ENCODE measurements at places on chromosomes 16 and 17.

DNA sequence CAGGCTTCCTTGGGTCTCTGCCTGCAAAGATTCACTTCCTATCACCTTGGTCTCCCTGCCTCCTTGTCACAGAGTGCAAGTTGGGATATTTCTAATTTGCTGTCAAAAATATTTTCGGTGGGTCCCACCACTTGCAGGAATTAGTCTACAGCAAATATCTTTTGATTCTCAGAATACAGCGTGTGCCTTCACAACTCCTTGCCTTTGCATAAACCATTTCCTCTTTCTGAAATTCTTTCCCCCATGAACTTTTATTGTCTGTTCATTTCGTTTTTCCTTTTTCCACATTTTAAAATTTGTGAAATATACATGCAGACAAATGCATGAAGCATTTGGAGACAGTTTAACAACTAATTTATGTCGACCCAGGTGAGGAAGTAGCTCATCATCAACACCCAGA is 60.0 kb downstream of the HS3ST3B1 start:
- no peak for DNase-seq

DNA sequence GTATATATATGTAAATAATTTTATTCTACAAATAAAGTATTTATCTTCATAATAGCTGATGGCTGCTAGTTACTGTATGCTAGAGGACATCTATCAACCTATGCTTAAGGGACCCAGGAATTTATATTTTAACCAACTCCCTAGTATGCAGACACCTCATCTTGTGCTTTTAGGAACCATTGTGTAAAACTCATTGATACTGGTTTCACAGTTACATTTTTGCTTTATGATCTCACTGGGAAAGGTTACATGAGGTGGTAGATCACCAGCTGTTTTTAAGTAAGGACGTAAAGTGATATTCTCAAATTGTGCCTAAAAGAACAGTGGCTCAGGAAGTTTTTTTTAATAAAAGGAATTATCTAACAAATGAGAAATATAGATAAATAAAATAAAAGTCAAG is 56.4 kb downstream of the VMP1 start:
- no peak for DNase-seq

- DNase-seq, result no peak
Measured at GRCh38 chr17:32722733-32723132, 154.2 kb downstream of the MYO1D start.

GRCh38 chr17:19391432-19391831 is 4.4 kb upstream of the MFAP4 start:
- no peak for DNase-seq

- no peak for DNase-seq
Measured at GRCh38 chr16:23640615-23640930, 537 bp downstream of the PALB2 start.

- DNase-seq, result no peak
Measured at GRCh38 chr17:82023447-82024241, 539 bp downstream of the LRRC45 start.

GRCh38 chr17:13114601-13115031 is 96.8 kb upstream of the ELAC2 start:
- no peak for DNase-seq

GRCh38 chr16:5450409-5451104 is 353.0 kb upstream of the EEF2KMT start:
- DNase-seq, result no peak

GRCh38 chr16:16867973-16868372 is 489.0 kb downstream of the NPIPA7 start:
- DNase-seq, result no peak

- DNase-seq, result no peak
Measured at GRCh38 chr17:10178506-10178991, 19.9 kb downstream of the GAS7 start.

DNA sequence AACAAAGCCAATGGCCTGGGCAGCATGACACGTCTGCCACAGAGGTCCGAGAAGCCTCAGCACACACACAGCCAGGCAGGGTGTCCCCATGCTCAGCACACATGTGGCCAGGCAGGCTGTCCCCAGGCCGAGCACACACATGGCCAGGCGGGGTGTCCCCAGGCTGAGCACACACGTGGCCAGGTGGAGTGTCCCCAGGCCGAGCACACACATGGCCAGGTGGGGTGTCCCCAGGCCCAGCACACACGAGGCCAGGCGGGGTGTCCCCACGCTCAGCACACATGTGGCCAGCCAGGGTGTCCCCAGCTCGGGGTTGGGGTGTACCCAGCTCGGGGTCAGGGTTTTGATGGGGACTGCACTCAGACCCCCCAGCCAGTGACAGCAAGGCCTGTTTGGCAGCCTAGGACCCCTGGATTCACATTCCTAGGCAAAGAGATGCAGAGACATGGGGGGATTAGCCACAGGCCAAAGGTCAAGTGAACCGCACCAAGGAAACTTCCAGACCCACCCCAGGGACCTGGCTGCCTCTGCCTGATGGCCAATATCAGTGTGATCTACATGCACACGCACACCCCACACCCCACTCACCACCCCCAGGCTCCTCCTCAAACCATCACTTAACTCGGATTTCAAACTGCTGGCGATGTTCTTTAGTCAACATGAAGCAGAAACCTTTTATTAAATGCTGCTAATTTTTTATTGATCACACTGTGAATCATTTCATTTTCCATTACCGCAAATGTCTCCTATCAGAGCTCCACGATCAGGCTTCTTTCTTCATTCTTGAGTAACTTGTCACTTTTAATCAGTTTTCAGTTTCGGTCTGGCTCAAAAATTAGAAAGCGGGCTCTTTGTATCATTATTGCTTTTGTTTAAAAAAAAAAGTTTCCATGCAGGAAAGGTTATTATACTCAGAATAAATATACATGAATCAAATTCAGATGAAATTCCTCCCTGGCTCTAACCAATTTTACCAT is 111.4 kb downstream of the ZNF423 start:
- no peak for DNase-seq

DNA sequence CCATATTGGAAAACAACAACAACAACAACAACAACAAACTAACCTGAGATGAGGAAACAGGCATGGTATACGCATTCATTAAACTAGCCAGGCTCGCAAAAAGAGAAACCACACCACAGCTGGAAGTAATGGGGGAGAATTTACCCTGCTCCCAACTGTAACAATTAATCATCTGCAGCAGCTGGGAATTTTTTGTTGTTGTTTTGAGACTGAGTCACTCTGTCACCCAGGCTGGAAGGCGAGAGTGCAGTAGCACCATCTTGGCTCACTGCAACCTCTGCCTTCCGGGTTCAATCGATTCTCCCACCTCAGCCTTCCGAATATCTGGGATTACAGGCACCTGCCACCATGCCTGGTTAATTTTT is 16.3 kb downstream of the PRPSAP1 start:
- no peak for DNase-seq

DNA sequence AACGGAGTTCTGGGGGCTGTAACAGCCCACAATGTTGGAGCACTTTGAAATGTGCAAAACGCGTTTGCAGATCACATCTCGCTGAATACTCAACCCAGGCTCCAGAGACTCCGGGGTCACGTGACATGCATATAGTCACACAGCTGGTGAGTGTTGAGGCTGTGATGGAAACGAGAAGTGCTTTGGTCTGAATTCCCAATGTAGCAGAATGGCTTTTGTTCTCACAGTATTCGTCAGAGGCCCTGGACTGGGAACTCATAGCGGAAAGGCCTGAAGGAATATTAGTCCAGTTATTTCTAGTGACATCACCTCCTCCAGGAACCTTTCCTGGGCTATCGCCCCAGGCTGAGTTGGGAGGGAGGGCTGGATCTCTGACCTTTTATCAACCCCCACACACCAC is 95.8 kb upstream of the CRHR1 start:
- DNase-seq, result no peak

- DNase-seq, result no peak
Measured at GRCh38 chr16:11310997-11311561, 29.9 kb upstream of the PRM1 start.

- no peak for DNase-seq
Measured at GRCh38 chr17:1493291-1493980, 950 bp upstream of the MYO1C start.

GRCh38 chr17:39197380-39198185 is at the start of gene CACNB1:
CACNB1 (minus strand) TSS chr17:39197669; CDS start chr17:39197495, 174 bp downstream.
- DNase-seq, result peak; percentile 67

DNA sequence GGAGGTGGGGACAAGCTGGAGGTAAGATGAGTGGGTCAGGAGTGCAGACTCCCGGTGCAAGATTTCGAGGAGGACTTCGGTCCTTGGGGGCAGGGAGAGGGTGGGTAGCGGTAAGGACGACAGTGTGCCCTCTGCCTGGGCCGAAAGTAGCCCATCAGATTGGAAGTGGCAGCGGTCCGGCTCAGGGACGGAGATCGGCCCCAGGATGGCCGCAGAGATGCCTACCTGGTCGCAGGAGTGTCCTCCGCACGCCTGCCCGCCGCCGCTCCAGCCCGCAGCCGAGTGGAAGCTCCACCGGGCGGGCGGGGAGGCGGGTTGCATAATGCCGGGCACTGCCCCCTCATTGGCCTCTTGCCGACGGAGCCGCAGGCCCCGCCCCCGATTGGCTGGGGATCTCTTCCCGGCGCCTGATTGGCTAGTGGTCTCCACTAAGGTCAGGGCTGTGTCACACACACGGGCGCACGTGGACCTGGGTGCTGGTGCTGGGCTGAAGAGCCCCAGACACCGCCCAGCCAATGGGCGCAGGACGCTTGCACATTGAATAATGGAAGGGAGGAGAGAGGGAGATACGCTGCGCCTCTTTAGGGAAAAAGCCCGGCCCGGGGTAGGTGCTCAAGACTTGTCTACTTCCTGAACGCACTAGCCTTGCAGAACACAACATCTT is at the start of gene PER1:
Gene PER1 (minus strand): TSS at position 293 of the 664 bp plus-strand sequence. CDS start 1,698 bp downstream, outside the sequence.
- DNase-seq, result no peak

DNA sequence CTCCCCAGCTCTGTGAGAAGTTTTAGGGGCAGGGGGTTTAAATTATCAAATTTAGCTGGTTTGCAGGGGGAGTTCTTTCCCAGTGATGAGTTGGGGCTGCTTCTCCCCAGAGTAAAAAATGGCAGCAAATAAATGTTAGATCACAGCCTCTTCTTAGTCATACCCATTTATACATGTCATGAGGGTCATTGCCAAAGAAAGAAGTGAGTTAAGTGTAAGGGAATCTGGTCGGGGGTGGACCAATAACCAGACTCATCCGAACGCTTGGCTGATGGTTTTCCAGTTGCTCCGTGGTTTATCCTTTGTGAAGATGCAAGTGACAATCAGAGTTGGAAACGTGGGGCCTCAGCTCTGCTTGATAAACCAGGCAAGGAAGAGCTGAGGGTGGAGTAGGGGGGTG is 87.1 kb downstream of the PLXDC1 start:
- DNase-seq, result no peak

DNA sequence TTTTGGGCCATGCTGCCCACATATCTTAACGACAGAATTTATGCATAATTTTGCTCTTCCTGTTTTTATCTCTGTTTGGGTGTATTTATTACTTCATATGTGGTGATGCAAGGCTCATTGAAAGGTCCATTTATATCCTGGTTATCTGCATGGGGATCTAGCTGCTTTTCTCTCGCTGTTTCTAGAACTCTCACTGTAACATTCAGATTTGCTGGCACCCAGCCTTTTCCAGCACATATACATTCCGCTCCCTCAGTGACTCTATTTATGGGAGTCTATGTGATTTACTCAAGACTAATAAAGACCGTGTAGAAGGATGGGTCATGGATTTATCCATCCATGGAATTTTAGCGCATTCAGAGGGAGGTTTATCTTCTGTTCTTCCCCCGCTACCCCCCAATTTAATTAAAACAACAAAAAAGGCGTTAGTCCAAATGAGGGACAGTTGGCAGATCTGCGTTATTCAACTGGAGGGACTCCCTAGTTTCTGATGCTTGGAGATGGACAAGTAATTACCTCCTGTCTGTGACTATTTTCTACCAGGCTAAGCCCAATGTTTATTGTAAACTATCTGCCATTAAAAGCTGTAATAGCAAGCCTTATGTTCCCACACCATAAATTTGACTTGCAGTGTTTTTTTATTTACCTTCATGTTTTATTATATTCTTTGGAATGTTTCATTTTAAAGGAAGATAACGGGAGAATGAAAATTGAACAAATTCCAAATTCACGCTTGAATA is 19.8 kb upstream of the MARCHF10 start:
- no peak for DNase-seq

DNA sequence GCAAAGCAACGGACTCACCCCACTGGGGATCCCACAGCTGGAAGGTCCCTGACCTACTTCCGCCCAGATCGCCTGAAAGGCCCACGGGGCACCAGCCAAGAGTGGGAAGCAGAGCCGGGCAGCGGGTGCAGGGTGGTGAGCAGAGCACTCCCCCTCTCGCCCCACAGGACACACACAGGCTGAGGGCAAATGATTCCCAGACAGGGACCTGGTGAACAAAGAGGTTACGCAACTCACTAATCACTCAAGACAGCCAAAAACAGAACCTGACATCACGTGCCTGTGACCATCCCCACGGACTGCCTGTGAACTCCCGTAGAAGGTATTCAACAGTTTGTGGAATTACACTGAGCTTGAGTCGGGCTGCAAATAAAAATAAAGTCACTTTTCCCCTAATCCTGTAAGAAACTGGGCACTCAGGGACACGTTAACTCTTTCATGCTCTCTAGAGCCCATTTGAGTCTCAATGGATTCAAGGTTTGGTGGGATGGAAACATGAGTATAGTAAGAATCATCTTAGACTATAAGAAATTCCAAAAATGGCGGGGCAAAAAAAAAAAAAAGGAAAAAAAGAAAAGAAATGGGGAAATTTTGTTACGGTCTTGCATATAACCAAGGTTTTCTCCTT is 396.1 kb downstream of the SOX9 start:
- no peak for DNase-seq

- DNase-seq, result no peak
Measured at GRCh38 chr17:47850692-47851573, at the start of gene SP6. SP6 (minus strand) TSS chr17:47851163; CDS start chr17:47848429, 2,734 bp downstream.

DNA sequence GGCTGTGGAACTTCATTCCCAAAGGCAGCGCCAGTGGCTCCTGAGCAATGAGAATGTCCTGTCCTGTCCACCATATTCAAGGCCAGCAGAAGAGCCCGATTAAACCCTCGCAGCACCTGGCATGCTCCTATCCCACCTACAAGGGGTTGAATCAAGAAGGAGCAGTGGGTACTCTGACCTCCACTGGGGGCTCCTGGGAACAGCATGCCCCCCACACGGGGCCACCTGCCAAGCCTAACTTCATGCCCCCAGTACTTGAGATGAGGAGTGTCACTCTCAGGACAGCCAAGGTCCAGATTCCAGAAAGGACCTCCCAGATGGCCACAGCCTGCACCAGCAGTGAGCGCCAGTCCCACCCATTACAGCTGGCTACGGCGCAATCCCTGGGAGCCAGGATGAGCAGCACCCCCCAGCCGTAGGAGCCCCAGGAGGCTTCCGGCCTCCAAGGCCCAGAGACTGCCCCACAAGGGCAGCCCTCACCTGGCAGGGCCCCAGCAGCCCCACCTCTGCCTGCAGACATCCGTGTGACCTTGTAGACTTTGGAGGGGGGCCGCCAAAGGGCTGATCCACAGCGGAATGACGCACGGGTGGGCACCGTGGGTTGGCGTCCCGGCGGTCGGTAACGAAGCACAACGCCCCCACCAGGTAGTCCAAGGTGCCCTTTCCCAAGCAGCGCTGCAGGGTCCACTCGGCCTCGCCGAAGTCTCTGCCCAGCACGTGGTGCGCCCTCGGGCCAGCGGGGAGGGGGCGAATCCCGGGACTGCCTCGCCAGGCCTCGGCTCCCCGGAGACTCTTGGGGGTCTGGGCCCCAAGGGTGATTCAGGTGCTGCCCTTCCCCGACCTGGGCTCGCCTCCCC is 1.0 kb upstream of the MPDU1 start:
- DNase-seq, result no peak

- DNase-seq, result no peak
Measured at GRCh38 chr16:53219795-53220454, 165.1 kb downstream of the CHD9 start.

- no peak for DNase-seq
Measured at GRCh38 chr17:78204387-78205123, 9.5 kb upstream of the BIRC5 start.
